ENCODE measurements at places on chromosomes 2 and 18. TPM values are rescaled to one million over a fixed set of nuclear protein-coding genes. Genes with fewer than 3 reads are reported as not detected.

GRCh38 chr2:241620419-241620769 lies 16.6 kb downstream of the THAP4 start:
- DNase-seq = no peak
- no peak overlapping the region for H3K4me3 ChIP-seq
- no peaks in the 10 kb centered on the region for H3K4me1 ChIP-seq
- H3K27ac ChIP-seq = no peak overlapping the region
- H3K27me3 ChIP-seq = no peaks in the 10 kb centered on the region

DNA sequence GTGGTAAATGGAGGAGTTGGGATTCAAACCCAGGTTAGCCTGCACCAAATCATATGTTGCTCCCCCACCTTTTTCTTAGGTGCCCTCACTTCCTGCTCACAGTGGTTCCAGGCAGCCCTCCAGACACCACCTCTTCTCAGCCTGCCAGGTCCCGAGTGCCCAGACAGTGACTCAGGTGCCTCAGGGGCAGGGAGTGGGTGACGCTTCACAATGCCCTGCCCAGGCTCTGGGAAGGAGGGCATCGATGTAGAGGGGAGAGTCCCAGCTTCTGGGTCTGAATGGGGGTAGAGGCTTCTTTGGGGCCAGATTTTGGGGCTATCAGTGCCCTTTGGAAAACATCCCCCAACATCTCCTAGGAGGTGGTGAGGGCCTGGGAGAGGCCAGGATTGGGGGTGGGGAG lies 5.2 kb upstream of the DNAJB2 start:
- DNase-seq = peak; percentile 36
- no peaks in the 10 kb centered on the region for H3K36me3 ChIP-seq
- H3K4me3 ChIP-seq = no peak overlapping the region
- H3K4me1 ChIP-seq = peaks cover 6% of the 10 kb centered on the region

- H3K36me3 ChIP-seq = no peaks in the 10 kb centered on the region
- no peaks in the 10 kb centered on the region for H3K4me1 ChIP-seq
- no peak overlapping the region for H3K4me3 ChIP-seq
Measured at GRCh38 chr18:57907550-57907949, 104.4 kb upstream of the ATP8B1 start.

Gene PROM2
- 80.1 TPM for total RNA-seq

Data from prostate gland (tissue), 2 donors.